ENCODE measurements at places on chromosomes 13 and 19.

GRCh38 chr13:113927661-113928581 is 46.0 kb downstream of the C13orf46 start:
- no peak for DNase-seq

- DNase-seq, result no peak
These were observed 1.6 kb downstream of the RPL18 start for GRCh38 chr19:48617146-48617937.

- DNase-seq, result no peak
These were observed 22.6 kb downstream of the FAM124A start for GRCh38 chr13:51244637-51245405.

- DNase-seq, result no peak
These were observed 238.8 kb downstream of the COL4A1 start for GRCh38 chr13:110068176-110068473.

GRCh38 chr19:19540715-19541515 is 2.9 kb downstream of the CILP2 start:
- peak; percentile 45 for DNase-seq

DNA sequence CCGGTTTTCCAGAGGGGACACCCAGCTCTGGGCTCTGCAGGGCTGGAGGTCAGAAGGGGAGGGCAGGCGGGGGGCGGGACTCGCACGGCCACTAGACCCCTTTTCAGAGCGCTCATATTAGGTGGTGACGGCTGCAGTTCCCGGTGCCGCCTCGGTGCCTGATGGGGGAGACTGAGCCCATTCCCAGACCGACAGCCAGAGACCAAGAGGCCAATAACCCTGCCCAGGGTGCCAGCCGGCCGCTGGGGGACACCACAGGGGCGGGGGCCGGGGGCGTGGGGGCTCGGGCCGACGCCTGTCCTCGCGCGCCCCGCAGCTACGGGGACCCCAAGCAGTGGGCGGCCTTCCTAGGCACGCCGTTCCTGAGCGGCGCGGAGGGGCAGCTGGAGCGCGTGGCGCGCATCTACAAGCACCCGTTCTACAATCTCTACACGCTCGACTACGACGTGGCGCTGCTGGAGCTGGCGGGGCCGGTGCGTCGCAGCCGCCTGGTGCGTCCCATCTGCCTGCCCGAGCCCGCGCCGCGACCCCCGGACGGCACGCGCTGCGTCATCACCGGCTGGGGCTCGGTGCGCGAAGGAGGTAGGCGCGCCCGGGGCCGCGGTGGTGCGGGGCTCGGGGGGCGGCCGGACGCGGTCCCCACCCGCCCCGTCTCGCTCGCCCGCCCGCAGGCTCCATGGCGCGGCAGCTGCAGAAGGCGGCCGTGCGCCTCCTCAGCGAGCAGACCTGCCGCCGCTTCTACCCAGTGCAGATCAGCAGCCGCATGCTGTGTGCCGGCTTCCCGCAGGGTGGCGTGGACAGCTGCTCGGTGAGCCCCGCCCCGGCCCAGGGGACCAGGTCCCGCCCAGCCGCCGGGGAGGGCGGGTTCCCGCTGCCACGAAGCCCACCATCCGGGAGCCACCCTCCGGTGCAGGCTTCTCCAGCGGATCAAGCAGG is 2.4 kb downstream of the TIMM13 start:
- no peak for DNase-seq

DNA sequence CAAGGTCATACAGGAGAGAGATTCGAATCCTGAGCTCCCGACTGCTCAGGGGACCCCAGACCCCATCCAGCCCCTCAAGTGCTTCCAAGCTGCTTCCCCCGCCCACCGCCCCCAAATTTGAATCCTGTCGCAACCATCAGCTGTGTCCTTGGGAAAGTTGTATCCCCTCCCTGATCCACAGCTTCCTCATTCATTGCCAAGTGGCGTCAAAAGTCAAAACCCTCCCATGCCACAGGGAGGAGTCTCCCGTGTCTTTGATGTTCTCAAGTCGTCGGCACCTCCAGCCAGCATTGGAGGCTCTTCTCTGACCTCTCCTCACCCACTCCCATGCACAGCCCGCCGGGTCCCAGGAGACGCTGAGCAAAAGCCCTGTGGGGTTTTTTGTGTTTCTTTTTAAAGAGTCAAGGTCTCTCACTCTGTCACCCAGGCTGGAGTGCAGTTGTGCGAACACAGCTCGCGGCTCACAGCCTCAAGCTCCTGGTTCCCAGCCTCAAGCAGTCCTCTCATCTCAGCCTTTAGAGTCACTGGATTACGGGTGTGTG is 2.8 kb upstream of the IFI30 start:
- DNase-seq, result no peak

- no peak for DNase-seq
These were observed 352.8 kb downstream of the KLF12 start for GRCh38 chr13:73781384-73781783.

Data from stimulated activated CD4-positive, alpha-beta T cell treated with anti-CD3 and anti-CD28 coated beads, Interleukin-15, amount 100 ng/mL, for 1 hour (primary cell).